ENCODE measurements at places on chromosomes 6 and 20.

DNA sequence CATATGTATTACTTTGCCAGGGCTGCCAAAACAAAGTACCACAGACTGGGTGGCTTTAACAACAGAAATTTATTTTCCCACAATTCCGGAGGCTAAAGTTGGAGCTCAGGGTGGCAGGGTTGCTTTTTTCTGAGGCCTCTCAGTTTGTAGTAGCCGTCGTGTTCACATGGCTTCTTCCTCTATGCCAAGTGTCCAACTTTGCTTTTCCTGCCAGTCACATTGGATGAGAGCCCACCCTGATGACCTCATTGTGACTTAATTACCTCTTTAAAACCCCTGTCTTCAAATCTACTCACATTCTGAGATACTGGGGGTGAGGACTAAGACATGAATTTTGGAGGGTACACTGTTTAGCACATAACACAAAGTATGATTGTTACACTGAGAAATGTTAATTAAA, 9.9 kb upstream of the ECT2L start:
- no peak overlapping the region for H3K27ac ChIP-seq
- no peaks in the 10 kb centered on the region for H3K4me1 ChIP-seq
- H3K4me3 ChIP-seq: no peak overlapping the region
- no peak for DNase-seq

DNA sequence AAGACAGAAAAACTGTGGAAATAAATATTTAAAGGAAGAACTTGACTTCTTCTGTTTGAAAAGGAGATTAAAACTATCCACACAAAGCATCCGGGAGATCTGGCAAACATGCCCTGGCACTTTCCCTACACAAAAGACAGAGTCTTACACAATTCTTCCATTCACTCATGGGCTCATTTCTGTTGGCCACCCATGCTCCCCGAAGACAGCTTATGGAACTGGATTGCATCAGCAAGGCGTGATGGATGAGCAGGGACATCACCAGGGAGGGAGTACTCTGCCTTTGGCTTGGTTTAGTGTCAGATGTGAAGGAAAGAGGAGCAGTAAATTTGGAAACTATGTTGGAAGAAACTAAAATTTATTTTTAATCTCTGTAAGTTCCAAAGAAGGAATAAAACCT, 379.3 kb downstream of the CD109 start:
- H3K36me3 ChIP-seq: no peaks in the 10 kb centered on the region
- no peaks in the 10 kb centered on the region for H3K4me1 ChIP-seq
- no peak overlapping the region for H3K4me3 ChIP-seq
- no peak overlapping the region for H3K27ac ChIP-seq
- no peak for DNase-seq
- no peaks in the 10 kb centered on the region for H3K27me3 ChIP-seq

DNA sequence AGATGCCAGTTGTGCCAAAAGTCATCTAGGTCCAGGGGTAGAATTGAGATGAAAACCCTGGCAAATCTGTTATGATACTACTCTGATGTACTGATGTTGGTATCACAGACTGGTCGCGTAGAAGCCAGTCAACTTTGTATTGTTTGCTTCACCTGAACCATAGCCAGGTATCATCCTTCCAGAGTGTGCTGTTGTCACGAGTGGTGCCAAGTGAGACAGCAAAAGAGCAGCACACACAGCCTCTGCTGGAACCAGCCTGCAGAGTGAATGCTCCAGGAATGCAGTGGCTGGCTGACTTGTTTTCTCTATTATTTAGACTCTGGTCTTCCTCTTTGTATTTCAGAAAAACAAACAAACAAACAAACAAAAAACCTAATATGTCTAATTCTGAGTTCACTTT, 209.5 kb upstream of the HEY2 start:
- no peak overlapping the region for H3K4me3 ChIP-seq
- peaks cover 3% of the 10 kb centered on the region for H3K27me3 ChIP-seq
- H3K36me3 ChIP-seq: no peaks in the 10 kb centered on the region
- no peak overlapping the region for H3K27ac ChIP-seq
- no peak for DNase-seq

DNA sequence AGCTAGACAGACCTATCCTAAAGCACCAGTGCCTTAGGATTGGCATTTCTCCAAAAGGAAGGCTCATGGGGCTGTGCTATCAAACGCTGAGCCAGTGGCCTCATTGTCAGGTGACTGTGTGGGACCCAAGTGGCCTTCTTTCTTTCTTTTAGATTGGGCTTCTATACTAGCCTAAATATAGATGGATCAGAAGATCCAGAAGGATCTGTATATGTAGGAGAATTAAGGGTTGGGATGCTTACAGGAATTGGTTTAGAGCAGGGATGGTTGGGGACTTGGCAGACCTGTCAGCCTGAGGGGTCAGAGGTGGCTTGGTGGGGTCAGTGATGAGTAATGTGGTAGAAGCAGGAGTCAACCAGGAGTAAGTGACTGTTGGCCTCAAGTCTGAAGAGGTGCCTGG, 14.8 kb downstream of the ABT1 start:
- no peak overlapping the region for H3K4me3 ChIP-seq
- peaks cover 28% of the 10 kb centered on the region for H3K27me3 ChIP-seq
- no peak overlapping the region for H3K27ac ChIP-seq
- H3K4me1 ChIP-seq: peaks cover 13% of the 10 kb centered on the region
- DNase-seq: no peak

DNA sequence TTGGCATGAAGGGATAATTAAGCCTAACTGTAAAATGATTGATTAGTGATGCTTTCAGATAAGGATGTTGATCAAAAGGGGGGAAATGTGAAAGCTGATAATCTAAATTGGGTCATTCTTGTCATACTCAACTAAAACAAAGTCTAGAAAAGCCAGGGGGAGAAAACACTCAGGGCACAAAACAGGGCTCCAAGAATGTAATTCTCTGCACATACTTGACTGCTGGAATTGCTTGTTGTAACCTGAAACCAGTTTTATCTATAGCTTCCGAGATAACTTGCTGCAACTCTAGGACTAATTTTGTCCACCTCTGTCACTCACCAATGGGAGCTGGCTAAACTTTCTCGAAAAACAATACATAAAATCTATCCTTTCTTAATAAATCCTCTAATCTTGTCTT, 310.3 kb downstream of the CLVS2 start:
- DNase-seq: no peak
- H3K4me3 ChIP-seq: no peak overlapping the region
- no peaks in the 10 kb centered on the region for H3K36me3 ChIP-seq
- no peak overlapping the region for H3K27ac ChIP-seq
- H3K4me1 ChIP-seq: no peaks in the 10 kb centered on the region
- H3K27me3 ChIP-seq: no peaks in the 10 kb centered on the region

DNA sequence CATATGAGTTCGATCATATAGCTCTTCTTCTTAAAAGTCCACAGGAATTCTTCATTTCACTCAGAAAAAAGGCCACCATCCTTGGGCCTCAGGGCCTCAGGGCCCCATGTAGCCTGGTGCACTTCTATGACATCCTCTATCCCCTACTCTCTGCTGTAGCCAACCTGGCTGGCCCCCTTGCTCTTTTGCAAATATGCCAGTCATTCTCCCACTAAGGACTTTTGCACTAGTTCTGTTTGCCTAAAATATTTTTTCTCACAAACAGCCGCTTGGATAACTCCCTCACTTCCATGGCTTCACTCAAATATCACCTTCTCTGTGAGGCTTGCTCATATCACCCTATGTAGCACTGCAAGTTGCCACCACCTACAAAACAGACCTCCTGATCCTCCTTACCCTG, 604.7 kb upstream of the JAG1 start:
- no peaks in the 10 kb centered on the region for H3K4me1 ChIP-seq
- H3K36me3 ChIP-seq: no peaks in the 10 kb centered on the region
